A673 (cell line): ENCODE measurements at places on chromosomes 16 and 17. TPM values are rescaled to one million over a fixed set of nuclear protein-coding genes. Genes with fewer than 3 reads are reported as not detected.

- H3K4me1 ChIP-seq: no peaks in the 10 kb centered on the region
- no peaks in the 10 kb centered on the region for H3K27me3 ChIP-seq
- no peaks in the 10 kb centered on the region for H3K36me3 ChIP-seq
- no peak overlapping the region for H3K27ac ChIP-seq
- no peak for DNase-seq
These were observed 26.6 kb downstream of the LIG3 start for GRCh38 chr17:35006961-35007360.

DNA sequence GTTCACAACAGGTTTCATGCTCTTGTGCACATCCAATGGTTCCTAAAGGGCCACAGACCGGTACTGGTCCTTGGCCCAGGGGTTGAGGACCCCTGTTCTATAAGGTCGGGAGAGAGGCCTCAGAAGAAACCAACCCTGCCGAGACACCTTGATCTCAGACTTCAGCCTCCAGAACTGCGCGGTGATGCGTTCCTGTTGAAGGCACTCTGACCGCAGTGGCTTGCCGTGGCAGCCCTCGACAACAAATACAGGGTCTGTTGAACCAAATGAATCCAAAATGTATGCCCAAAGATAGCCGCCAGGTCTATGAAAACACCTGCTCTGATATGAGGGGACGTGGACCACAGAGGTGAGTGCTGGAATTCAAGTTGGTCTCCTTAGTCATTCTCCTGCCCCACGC, 389.8 kb downstream of the SEC14L1 start:
- H3K36me3 ChIP-seq: no peaks in the 10 kb centered on the region
- peaks cover 11% of the 10 kb centered on the region for H3K4me1 ChIP-seq
- no peak for DNase-seq
- no peak overlapping the region for H3K4me3 ChIP-seq
- no peak overlapping the region for H3K27ac ChIP-seq
- no peaks in the 10 kb centered on the region for H3K27me3 ChIP-seq

DNA sequence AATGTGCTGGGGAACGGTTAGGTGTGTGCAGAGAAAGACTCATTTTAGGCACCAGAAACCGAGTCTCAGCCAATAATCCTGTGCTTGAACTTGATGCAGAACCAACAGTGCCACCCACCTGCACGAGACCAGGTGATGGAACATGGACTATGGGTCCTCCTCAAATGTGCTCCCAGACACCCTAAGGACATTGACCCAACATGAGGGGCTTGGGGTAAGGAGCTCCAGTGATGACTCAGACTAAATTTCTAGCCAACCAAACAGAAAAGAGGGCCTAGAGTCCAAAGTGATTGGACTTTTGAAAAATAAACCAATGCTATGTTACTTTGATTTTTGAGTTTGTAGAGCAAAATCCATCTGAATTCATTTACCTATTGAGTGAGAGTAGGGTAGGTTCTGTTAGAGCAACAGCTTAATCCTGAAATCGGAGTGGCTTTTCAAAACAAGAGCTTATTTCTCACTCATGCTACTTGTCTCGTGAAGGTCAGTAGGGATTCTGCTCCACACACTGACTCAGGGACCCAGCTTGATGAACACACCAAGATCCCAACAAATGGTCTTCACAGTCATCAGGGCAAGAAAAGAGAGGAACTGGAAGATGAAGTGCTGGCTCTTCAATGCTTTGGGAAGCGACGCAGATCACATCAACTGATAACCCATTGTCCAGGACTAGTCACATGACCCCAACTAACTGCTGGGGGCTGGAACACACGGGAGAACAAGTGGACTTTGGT, 21.8 kb downstream of the FAM20A start:
- no peaks in the 10 kb centered on the region for H3K4me1 ChIP-seq
- H3K4me3 ChIP-seq: no peak overlapping the region
- DNase-seq: no peak
- H3K27ac ChIP-seq: no peak overlapping the region
- H3K36me3 ChIP-seq: no peaks in the 10 kb centered on the region
- no peaks in the 10 kb centered on the region for H3K27me3 ChIP-seq

GRCh38 chr17:1027044-1027443, 30.1 kb downstream of the TIMM22 start:
- H3K27ac ChIP-seq: no peak overlapping the region
- H3K27me3 ChIP-seq: no peaks in the 10 kb centered on the region
- H3K36me3 ChIP-seq: no peaks in the 10 kb centered on the region
- H3K4me3 ChIP-seq: no peak overlapping the region
- H3K4me1 ChIP-seq: no peaks in the 10 kb centered on the region

GRCh38 chr17:43382776-43383175, 16.0 kb upstream of the ARL4D start:
- H3K36me3 ChIP-seq: no peaks in the 10 kb centered on the region
- no peaks in the 10 kb centered on the region for H3K4me1 ChIP-seq
- H3K27me3 ChIP-seq: no peaks in the 10 kb centered on the region
- no peak overlapping the region for H3K4me3 ChIP-seq
- no peak for DNase-seq

- no peaks in the 10 kb centered on the region for H3K27me3 ChIP-seq
- DNase-seq: peak; percentile 30
- no peak overlapping the region for H3K27ac ChIP-seq
- H3K36me3 ChIP-seq: no peaks in the 10 kb centered on the region
- no peak overlapping the region for H3K4me3 ChIP-seq
These were observed 12.8 kb downstream of the ITGAE start for GRCh38 chr17:3788200-3788599.

DNA sequence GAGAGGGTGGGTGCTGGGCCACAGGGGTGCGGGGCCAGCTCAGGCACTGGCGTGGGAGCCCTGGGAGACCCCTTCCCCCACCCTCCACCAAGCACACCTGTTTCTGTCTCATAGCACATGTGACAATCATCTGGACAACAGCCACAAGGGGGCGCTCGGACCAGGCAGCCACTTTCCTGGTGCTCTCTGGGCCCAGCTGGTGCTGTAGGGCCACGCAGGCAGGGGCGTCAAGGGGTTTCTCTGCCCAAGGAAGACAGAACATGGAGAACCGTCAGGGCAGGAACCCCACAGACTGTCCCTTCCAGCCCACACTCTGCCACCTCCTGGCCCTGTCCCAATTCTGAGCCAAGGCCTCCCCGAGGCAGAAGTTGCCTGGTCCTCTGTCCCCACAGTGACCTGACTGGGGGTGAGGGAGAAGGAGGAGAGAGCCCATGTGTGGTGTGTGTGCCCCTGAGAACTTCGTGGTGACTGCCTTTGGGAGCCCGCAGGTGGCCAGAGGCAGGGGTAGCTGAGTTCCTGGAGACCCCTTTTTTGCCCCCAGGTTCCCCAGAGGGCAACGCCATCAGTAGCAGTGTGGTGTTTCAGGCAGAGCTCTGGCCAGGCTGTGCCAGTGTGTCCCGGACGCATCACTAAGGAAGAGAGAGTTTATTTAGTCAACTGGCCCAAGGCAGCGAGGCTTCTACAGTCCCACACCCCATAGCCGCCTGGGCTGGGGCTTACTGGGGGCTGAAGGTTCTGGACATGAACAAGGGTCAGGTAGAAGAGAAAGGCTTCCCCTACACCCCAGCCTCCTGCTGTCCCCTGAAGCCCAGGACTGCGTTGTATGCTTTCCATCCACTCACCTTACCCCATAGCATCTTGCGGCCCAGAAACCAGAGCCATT, 3.1 kb upstream of the SETD6 start:
- peaks cover 8% of the 10 kb centered on the region for H3K4me1 ChIP-seq
- peak; percentile 78 for DNase-seq
- peaks cover 3% of the 10 kb centered on the region for H3K36me3 ChIP-seq

- DNase-seq: peak; percentile 17
- no peak overlapping the region for H3K4me3 ChIP-seq
- no peak overlapping the region for H3K27ac ChIP-seq
- no peaks in the 10 kb centered on the region for H3K36me3 ChIP-seq
- H3K27me3 ChIP-seq: peaks cover 26% of the 10 kb centered on the region
- peaks cover 33% of the 10 kb centered on the region for H3K4me1 ChIP-seq
These were observed 43.4 kb downstream of the IRX6 start for GRCh38 chr16:55367301-55367811.

- DNase-seq: no peak
- no peak overlapping the region for H3K27ac ChIP-seq
- H3K36me3 ChIP-seq: no peaks in the 10 kb centered on the region
- H3K4me1 ChIP-seq: no peaks in the 10 kb centered on the region
- H3K27me3 ChIP-seq: peaks cover under 1% of the 10 kb centered on the region
These were observed 102.2 kb downstream of the RAP1GAP2 start for GRCh38 chr17:2898255-2898926.

DNA sequence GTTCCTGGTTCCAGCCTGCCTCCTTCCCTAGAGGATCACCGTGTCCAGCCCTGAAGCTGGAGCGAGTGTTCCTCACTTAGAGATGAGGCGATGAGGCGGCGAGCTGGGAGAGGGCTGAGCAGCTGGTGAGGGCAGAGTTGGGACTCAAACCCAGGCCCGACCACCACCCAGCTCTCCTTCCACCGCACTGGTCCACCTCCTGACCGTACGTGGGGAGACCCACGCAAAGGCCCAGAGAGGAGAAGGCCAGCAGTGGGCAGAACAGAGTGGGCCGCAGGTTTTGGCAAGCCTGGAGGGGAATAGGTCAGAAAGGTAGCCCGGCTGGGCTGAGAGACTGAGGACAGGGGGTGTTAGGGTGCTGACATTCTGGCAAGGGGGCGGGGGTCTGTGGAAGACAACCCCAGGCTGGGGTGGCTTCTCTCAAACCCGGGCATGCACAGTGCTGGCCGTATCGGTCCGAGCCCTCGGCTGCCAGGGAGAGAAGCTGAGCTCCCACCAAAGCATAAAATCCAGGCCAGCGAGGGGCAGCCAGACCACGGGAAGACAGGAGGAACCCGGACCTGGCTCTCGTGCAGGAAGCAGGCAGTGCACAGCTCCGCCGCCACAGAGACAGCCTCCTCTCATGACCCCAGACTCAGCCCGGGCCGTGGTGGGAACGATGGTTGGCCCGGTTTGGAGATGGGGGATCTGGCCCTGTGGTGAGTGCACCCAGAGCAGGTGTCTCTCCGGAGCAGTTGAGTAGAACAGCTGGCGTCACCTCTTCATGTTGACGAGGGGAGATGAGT, 24.9 kb downstream of the MLYCD start:
- no peak overlapping the region for H3K27ac ChIP-seq
- no peaks in the 10 kb centered on the region for H3K36me3 ChIP-seq
- H3K27me3 ChIP-seq: no peaks in the 10 kb centered on the region
- no peak for DNase-seq

DNA sequence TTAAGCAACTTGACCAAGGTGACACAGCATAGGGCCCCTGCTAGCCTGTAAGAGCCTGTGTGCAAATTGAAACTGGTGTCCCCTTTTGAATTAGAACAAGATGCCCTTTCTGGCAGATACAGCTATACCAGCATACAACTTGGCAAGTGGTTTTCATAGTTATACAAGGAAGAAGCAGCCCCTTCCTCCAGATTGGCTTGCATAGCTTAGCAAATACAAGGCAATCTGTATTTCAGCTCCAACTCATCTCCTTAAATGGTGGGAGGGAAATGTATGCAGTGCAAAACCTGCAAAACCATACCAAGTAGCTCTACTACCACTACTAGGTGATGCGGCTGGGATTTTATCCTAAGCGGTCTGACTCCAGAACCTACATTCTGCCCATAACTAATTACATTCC, 427.1 kb downstream of the HAPSTR1 start:
- DNase-seq: no peak
- H3K36me3 ChIP-seq: no peaks in the 10 kb centered on the region
- no peak overlapping the region for H3K4me3 ChIP-seq
- no peak overlapping the region for H3K27ac ChIP-seq

GRCh38 chr17:45353043-45353442, 36.2 kb upstream of the MAP3K14 start:
- no peak overlapping the region for H3K4me3 ChIP-seq
- no peak for DNase-seq
- no peaks in the 10 kb centered on the region for H3K27me3 ChIP-seq
- H3K36me3 ChIP-seq: no peaks in the 10 kb centered on the region

GRCh38 chr17:37388266-37388665, 12.5 kb downstream of the C17orf78 start:
- no peaks in the 10 kb centered on the region for H3K27me3 ChIP-seq
- DNase-seq: no peak

GRCh38 chr17:28334171-28334570, 1.1 kb downstream of the IFT20 start:
- H3K4me3 ChIP-seq: peak overlapping the region; percentile 86
- H3K36me3 ChIP-seq: peaks cover 8% of the 10 kb centered on the region
- DNase-seq: no peak
- H3K27me3 ChIP-seq: no peaks in the 10 kb centered on the region
- H3K27ac ChIP-seq: peak overlapping the region; percentile 48

DNA sequence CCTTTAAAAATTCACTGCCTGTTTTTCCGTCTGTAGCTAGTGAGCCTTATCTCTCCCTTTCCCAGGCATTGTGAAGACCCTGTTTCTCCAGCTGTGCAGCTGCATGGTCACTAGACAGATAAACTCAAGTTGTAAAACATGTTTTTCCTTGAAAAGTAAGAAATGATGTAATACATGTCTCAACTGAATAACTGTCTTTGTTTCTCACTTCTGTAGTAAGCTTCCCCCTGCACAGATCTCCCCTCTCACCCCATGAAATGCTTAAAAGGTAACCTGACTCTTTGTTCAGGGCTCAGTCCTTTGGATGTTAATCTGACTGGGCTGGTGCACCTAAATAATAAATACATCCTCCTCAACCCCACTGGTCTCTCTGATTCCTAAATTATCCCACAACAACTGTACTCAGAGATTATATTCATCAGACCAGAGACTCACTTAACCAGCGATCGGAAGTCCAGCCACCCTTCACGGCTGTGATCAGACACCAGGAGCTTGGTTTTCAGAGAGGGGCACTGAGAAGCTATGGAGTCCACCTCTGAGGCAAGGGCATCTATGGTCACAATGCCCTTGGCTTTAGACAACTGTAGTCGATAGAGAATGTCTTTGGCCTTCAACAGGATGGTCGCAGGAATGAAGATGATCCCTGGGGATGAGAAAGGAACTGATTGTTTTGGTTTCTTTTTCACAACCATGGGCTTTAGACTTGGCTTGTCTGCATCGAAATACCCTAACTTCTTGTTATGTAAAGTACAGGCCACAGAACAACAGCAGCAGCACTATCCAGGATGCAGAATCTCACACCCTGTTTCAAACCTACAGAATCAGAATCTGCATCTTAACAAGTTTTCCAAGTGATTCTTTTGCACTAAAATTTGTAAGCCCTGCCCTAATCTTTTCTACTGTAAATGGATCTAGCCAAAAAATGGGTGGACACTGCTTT, 15.4 kb downstream of the ACSM1 start:
- no peak overlapping the region for H3K27ac ChIP-seq
- no peak for DNase-seq
- H3K4me1 ChIP-seq: no peaks in the 10 kb centered on the region
- no peak overlapping the region for H3K4me3 ChIP-seq
- H3K27me3 ChIP-seq: no peaks in the 10 kb centered on the region

- H3K4me3 ChIP-seq: no peak overlapping the region
- H3K27me3 ChIP-seq: peaks cover 16% of the 10 kb centered on the region
- no peaks in the 10 kb centered on the region for H3K36me3 ChIP-seq
- DNase-seq: no peak
These were observed 5.3 kb upstream of the RPRML start for GRCh38 chr17:46984341-46984740.

Gene KRT25
- total RNA-seq: 0.28 and 0.42 TPM in 2 replicates

Gene SLFN14
- not detected in 2 replicates for total RNA-seq

Gene CCT6B
- 0.48 and 0.60 TPM in 2 replicates for total RNA-seq

Gene CSH2
- not detected in 2 replicates for total RNA-seq

Gene FBXO39
- total RNA-seq: not detected in 2 replicates

Gene SOX8
- 1.4 and 2.0 TPM in 2 replicates for total RNA-seq

Gene ADAD2
- total RNA-seq: not detected in 2 replicates

Gene SEZ6L2
- total RNA-seq: 7.0 and 9.1 TPM in 2 replicates

Gene CCL7
- total RNA-seq: not detected in 2 replicates

Gene TEKT1
- not detected in 2 replicates for total RNA-seq
